ENCODE measurements at places on chromosomes 2 and 18. TPM values are rescaled to one million over a fixed set of nuclear protein-coding genes. Genes with fewer than 3 reads are reported as not detected.
A peak's percentile ranks its signal among the peaks of the same experiment; 100 is the strongest.

The CPS1 gene
- 1.7 TPM for total RNA-seq

The CNNM3 gene
- 16.3 TPM for total RNA-seq

- no peak for DNase-seq
Measured at GRCh38 chr2:70192516-70192915, 1.7 kb upstream of the C2orf42 start.

- no peak for DNase-seq
Measured at GRCh38 chr18:48609820-48610815, 71.3 kb downstream of the CTIF start.

DNA sequence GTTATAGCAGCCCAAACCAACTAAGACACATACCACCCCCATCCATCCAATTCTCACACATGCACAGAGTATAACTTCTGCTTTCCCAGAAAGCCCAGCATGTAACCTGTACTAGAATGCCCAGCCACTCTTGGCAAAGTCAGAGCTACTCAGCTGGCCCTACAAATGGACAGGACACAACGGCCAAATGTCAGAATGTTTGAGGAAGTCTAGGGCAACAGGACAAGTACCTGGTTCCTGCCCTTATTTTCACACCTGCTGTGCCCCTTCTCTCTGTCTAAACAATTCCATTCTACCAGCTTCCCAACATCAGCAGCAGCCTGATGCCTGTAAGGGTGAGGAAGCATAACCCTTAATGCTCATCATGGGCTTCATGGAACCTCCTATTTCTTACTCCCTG lies 15.1 kb upstream of the BZW1 start:
- DNase-seq = no peak

The NETO1 gene
- total RNA-seq = not detected

GRCh38 chr2:24704692-24705091 lies 88.5 kb downstream of the PTRHD1 start:
- DNase-seq = no peak

DNA sequence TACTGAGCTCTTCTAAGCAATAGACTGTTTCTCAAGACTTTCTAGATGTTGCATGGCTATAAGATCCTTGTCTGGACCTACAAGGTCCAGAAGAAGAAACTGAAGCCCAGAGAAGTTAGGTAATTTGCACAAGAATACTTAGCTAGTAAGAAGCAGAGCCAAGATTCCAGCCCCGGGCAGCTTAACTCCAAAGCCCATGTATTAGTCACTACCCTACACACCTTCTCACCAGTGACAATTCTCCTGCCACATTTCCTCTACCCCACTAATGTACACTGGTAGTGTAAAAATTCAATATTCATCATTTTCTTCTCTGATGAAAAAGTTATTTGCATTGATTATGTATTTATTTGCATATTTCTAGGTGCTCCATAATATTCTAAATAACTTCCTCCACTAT lies 95.5 kb upstream of the CREB1 start:
- no peak for DNase-seq

The TRAF3IP1 gene
- total RNA-seq = 8.0 TPM

DNA sequence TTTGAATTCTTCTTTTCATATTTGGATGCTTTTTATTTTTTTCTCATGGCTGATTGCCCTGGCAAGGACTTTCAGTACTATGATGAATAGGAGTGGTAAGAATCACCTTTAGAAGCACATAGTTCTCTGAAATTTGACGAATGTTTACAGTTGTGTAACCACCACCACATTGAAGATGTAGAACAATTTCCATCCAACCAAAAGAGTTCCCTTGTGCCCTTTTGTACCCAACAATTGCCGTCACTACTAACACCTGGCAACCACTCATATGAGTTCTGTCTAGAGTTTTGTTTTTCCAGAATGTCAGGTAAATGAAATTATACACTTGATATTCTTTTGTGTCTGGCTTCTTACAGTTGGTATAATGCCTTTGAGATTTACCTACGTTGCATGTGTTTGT lies 28.7 kb upstream of the SLC16A14 start:
- no peak for DNase-seq

DNA sequence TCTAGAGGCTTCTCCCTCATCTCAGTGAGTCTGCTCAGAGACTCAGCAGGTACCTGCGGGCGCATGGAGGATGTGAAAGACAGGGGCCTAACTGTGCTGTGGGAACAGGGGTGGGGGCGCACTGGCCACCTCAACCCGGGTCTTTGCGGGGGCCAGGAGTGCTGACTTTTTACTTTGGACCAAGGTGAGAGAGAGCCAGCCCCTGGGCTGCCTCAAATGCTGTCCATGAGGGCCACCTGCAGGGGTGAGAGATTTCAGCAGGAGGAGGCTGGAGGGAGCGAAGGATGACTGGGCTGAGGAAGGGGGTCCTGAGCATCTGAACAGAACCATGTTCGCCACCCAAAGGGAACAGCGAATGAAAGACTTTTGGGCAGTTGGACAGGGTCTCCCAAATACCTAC lies 129.4 kb downstream of the TNS1 start:
- no peak for DNase-seq

- DNase-seq = no peak
Measured at GRCh38 chr2:196481324-196481697, 158.2 kb upstream of the CCDC150 start.

DNA sequence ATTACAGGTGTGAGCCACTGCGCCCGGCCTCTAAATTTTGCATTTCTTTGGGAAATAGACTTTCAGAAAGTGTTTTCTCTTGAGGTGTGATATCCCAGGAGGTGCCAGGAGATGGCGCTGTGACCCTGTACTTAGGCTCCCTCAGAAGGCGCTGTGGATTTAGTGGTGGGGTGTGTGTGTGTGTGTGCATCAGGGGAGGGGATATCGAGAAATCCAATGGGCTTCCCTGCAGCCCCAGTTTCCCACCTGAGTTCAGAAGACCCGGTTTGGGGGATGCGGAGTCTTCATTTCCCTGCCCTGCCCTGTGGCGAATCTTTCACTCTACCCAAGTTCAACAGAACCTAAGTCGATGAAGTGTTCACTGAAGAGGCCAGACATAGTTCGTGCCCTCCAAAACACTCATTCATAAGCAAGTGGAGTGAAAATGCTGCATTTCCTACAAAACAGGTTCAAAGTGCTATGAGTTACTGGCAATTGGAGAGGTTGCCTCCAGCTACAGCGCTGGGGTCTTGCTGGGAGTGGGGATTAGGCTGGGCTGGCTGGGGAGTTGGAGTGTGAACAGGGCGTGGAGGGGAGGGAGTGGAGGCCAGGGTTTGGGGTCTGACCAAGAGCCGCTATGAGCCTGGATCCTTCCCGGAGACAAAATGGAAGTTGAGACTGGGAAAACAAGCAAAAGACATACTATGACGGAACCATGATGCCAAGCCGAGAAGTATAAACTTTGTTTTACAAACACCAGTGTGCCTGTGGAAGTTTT lies 6.5 kb upstream of the WNT6 start:
- DNase-seq = peak; percentile 80

GRCh38 chr2:192544371-192544955 lies 349.7 kb upstream of the TMEFF2 start:
- no peak for DNase-seq

GRCh38 chr2:234368861-234369261 lies 128.0 kb downstream of the ARL4C start:
- DNase-seq = peak; percentile 67
